Stimulated activated CD8-positive, alpha-beta memory T cell treated with anti-CD3 and anti-CD28 coated beads, Interleukin-4, amount 100 ng/mL, for 1 hour (primary cell): ENCODE measurements at places on chromosomes 5 and 9.

DNA sequence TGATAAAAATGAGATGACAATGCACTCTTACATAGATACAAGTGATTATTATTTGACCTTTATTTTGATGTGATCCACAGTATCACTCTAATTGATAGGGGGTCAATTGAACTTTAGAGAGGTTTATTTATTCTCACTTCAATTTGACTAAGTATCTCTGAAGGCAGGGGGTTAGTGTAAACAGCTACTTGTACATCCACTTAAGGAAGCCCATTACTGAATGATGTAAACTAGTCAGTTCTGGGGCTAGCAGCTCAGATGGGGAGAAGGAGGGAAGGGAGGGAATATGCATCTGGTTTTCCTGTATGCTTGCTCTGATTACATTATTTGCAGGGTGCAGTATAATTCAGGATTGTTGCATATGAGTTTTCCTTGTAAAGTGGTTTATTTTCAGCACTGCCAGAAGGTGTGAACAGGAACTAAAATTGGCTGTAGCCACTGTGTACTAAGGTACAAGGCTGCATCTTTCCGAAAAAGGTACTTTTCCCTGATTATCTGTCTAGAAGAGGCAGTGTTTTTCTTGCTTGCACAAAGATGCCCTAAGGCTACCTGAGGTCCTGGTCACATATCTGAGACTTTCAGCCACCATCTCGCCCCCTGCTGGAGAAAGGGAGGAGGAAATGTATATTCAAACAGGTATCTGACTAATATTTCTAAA, 51.2 kb downstream of the MRPS27 start:
- peak; percentile 1 for DNase-seq

- no peak for DNase-seq
These were observed 765.3 kb downstream of the MTRR start for GRCh38 chr5:8634219-8634618.

GRCh38 chr9:83362341-83362995, 175.7 kb downstream of the FRMD3 start:
- no peak for DNase-seq

DNA sequence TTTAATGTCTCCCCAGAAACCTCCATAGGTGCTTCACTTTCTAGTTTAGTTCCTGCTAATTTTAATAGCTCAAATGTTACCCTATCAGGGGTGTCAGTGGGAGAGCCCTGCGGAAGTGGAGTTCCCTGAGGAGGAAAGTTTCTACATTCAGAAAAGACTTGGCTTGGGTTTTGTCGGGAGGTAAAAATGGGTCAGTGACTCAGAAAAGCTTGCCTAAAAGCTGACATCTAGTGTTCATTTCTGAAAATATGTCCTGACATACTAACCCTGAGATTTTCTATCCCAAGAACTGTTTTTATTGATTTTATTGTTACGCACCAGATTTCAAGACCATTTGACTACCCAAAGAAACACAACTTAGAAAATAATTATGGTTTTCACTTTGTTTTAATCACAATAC, 40.9 kb upstream of the GLDC start:
- no peak for DNase-seq

GRCh38 chr5:112691758-112692157, 45.9 kb upstream of the APC start:
- DNase-seq, result no peak

GRCh38 chr5:963673-964531, 44.7 kb upstream of the NKD2 start:
- no peak for DNase-seq

GRCh38 chr9:109912082-109912582, 132.1 kb downstream of the PALM2AKAP2 start:
- no peak for DNase-seq

- DNase-seq, result no peak
These were observed 405.5 kb downstream of the KIF4B start for GRCh38 chr5:155418960-155419579.

GRCh38 chr9:80061940-80062339, 490.2 kb downstream of the TLE4 start:
- DNase-seq, result no peak

- DNase-seq, result no peak
These were observed 138.1 kb upstream of the DMRT1 start for GRCh38 chr9:703392-703791.

DNA sequence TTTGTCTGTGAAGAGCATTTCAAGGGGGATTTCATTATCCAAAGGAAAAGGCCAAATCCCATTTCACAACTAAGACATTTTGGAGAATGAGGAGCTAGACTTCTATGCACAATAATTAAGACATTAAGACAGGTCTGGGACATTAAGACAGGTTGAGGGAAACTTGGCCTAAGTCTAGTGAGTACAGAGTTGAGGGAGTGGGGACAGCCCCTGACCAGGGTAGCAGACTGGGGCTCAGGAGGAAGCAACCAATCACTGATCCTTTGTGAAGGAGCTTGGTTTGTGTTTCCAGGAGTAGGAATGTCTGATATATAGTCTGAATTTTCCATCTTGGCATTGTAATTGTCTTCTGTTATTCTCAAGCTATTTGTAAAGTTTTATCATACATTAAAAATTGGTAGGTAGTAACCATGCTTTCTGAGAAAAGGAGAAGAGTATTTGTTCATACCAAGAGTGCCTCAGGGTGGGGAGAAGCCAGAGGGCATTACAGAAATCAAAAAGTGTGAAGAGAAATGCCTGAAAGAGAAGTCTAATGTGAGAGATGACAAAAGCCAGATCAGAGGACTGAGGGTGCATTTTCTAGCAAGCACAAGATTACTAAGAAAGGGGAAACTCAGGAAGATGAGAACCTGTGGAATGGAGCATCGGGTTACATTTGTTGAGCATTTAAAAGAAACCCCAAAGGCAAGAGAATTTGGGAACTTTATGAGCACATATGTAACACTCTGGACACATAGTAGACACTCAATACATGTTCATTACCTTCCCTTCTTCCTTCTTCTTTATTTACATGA, 189.3 kb upstream of the PIK3R1 start:
- DNase-seq, result no peak

- DNase-seq, result no peak
These were observed 13.0 kb upstream of the ABLIM3 start for GRCh38 chr5:149128023-149128875.
